ENCODE measurements at places on chromosomes 4 and X.
A peak's percentile ranks its signal among the peaks of the same experiment; 100 is the strongest.

DNA sequence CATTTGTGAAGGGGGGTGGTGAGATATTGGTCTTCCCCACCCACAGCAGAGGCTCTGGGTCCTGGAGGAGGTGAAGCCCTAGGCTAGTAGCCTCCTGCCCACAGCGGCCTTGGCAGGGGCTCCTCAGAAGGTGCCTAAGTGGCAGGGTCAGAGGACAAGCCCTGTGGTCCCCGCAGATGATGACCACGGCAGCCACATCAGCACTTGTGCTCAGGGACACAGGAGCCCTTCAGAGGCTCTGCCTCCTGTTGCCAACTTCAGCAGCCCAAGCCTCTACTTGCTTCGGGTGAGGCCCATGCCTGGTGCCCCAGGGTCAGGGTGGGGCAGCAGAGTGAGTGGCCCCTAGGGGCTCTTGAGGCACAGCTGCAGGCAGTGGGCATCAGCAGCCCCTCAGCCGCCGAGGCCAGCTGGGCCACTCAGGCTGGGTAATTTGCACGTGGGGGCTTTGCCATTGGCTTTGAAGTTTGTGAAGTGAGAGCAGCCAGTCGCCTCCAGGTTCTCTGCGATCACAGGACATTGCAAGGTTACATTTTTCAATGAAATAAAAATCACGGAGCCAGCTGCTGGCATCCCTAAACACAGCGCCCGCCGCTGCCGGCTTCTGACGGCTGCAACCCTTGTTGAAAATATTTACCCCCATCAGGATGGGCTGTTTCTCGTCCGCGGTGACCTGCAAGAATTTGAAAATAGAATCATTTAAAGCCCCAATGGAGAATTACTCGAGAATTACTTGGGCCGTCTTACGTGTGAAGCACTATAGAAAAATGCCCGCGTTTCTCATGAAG is 108.5 kb downstream of the HMX1 start:
- DNase-seq: no peak

- DNase-seq: no peak
These were observed 67.5 kb upstream of the SH3RF1 start for GRCh38 chr4:169338241-169338640.

DNA sequence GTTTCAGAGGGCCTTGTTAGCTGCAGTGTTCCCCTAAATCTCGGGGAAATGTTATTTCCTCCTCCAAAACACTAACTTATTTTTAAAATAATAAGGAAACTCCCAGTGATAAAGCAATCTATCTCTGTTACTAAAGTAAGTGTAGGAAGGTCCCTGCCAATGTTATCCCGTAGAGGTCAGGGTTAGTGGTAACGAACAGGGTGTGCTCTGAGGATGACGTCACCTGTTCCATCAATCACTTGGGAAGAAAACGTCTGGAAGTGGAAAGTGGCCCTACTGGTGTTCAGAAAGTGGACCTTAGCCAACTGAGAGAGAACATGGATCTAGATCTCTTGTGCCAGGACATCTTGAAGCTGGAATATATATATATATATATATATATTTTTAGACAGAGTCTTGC is 249.5 kb downstream of the BCOR start:
- no peak for DNase-seq

DNA sequence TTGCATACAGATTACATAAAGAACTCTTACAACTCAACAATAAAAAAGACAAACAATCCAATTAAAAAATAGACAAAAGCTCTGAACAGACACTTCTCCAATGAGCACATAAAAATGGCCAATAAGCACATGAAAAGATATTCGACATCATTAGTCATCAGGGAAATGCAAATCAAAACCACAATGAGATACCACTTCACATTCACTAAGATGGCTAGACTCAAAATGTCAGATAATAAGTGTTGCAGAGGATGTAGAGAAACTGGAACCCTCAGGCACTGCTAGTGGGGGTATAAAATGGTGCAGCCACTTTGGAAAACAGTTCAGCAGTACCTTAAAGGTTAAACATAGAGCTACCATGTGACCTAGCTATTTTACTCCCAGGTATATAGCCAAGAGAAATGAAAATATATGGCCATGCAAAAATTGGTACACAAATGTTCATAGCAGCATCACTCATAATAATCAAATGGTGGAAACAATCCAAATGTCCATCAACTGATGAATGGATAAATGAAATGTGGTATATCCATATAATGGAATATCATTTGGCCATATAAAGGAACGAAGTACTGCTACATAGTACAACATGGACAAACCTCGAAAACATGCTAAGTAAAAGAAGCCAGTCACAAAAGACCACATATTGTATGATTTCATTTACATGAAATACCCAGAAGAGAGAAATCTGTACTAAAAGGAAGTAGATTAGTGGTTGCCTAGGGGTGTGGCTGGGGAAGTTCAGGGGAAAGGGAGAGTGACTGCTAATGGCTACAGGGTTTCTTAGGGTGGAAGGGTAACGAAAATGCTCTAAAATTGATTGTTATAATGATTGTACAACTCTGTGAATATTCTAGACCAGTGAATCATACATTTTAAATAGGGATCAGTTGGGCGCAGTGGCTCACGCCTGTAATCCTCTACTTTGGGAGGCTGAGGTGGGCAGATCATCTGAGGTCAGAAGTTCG is 29.4 kb downstream of the SASH3 start:
- no peak for DNase-seq

- no peak for DNase-seq
These were observed 136.0 kb downstream of the NKX6-1 start for GRCh38 chr4:84362896-84363655.

DNA sequence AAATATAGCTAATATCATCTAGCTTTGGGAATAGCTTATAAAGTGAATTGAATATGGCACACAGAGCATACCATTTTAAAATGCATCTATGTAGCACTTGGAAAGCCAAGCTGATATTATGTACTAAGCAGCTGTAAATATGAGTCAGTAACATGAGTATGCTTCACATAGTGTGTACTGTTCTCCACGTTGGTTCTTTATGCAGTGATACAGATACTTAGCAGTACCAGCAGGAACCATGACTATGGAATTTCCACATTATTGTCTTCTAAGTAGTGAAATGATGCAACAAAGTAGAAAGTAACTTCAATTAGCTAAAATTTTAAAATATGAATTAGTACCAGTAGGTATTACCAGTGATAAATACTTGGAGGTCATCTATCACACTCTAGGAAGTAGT is 320.1 kb downstream of the BMPR1B start:
- no peak for DNase-seq

GRCh38 chrX:51487960-51488267 is 8.5 kb downstream of the NUDT11 start:
- no peak for DNase-seq

DNA sequence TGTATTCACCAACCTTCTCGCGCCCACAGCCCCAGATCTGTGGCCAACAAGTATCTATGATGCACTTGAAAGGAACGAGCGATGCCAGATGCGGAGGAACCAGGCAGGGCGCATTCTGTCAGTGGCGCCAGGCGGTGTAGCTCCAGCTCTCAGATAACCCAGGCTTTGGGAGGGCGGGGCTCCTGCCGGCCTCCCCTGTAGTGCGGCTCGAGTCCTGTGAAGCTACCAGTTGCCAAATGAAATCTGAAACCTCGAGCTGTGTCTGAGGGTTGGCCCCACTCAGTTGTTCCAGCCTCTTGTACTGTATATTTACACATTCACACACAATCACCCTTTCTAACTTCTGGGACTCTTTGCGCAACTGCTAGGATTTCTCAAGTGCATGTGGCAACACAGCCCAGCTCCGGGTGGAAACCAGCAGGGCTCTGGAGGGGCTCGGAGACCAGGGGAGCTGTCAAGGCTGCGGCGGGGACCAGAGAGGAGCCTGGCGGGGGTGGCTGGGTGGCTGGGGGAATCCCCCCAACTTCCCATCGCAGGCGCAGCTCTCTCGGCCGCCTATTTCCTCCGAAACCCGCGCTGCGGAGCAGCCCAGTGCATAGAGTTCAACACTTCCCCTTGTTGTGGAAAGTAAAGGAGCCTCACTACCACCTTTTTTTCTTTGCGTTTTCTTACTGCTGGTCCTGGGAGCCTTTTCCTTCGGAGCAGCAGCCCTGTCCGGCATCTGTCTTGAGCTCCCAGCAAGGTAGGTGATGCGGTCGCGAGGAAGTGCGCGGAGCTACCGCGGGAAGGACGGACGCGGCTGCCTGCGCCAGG is at the start of gene ARHGAP24:
Gene ARHGAP24, plus strand, starts transcription at position 333 of the 813 bp plus-strand sequence.
- peak; percentile 92 for DNase-seq

- DNase-seq: no peak
These were observed 59.7 kb downstream of the RGS12 start for GRCh38 chr4:3352505-3352904.

DNA sequence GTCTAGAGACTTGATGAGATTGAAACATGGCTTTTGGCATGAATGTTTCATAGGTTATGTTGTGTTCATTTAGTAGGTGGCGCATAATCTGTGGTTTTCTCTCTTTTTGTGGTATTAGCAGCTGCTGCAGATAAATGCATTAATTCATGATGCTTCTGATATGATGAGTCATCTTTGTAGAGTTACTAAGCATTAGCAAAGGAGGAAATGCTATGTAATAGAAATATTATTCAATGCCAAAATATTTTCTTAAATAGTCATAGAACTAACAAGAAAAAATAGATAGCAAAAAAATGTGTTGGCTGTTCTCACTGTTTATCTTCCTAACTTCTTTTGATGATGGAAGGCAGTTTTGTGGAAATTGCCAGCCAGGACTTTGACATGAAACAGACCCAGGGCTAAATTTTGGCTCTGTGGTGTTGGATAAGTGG is 3.6 kb downstream of the ZXDB start:
- DNase-seq: peak; percentile 12

DNA sequence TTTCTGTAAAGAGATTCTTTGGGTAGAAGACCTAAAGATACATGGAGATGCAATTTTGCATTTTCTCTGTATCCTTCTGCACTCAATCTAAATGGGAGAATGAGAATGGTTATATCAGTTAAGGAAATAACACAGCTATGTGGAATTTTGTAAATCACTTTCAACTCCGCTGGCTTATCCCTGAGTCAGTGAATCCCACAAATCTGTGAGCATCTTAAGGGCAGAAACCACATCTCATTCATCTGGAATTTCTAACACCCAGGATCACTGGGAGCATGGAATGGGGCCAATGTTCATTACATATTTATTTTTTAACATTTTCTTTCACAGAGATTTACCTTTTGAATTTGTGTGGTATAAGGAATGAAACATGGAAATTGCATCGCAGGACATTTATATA is 167.8 kb downstream of the CFAP47 start:
- DNase-seq: no peak

GRCh38 chrX:1226249-1226648 is 13.8 kb upstream of the CRLF2 start:
- no peak for DNase-seq

- no peak for DNase-seq
These were observed 123.8 kb downstream of the RPS6KA6 start for GRCh38 chrX:84064164-84064563.

DNA sequence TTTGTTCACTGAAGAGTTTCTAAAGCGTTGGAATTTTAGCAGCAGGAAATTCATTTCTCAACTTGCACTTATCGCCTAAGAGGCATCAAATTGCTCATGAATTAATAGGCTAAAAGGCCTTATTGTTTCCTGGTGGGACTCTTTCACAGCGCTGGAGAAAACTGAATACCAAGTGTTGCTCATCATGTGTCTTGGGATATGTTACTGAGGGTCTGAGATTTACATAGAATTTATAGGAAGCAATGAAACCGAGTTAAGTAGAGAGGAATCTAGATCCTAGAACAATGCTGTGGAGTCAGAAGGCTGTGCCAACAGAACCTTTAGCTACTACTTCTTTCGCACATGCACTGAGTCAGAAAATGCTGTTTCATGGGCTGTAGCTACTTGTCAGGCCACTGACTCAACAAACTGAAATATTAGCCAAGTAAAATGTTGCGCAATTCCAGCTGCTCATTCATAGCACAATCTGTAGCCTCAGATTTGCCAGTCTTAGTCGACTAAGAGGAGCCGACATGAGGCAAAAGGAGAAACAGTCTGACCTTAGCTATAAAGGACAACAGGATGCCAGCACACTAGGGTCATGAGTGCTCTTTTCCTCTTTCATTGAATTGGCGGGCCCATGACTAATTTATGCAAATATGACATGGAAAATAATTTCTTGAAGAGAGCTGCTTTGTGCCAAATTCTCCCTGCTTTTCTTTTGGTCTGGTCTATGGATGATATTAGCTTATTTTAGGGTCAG is 35.9 kb upstream of the CXCL8 start:
- DNase-seq: peak; percentile 98

DNA sequence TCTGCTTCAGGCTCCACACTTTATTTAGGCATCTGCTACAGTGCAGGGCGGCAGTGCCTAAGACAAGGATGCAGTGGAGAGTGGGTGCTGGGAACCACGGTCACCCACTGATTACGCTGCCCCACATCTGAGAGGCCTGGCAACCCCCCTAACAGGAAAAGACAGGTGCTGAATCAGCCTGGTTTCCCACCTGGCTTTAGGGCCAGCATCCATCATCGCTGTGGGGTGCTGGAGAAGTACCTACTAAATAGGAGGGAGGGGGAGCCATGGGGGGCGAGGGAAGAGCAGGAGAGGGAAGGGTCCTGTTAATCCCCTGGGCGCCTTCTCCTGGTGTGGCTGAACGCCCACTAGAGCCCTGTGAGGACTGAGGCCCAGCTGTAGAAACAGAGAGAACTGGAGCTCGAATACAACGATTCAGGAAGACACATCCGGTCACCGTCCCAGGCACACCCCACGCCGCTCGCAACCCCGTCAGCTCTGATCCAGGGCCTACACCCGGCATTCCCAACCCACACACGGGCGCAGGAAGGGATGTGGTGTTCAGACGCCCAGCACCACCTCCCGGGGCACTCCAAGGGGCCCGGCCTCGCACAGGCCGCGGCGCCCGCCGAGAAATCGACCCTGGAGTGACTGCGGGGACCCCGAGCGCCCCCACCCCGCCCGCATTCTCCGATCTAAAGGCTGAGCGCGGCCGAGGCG is 554 bp downstream of the DCTD start:
- DNase-seq: no peak

DNA sequence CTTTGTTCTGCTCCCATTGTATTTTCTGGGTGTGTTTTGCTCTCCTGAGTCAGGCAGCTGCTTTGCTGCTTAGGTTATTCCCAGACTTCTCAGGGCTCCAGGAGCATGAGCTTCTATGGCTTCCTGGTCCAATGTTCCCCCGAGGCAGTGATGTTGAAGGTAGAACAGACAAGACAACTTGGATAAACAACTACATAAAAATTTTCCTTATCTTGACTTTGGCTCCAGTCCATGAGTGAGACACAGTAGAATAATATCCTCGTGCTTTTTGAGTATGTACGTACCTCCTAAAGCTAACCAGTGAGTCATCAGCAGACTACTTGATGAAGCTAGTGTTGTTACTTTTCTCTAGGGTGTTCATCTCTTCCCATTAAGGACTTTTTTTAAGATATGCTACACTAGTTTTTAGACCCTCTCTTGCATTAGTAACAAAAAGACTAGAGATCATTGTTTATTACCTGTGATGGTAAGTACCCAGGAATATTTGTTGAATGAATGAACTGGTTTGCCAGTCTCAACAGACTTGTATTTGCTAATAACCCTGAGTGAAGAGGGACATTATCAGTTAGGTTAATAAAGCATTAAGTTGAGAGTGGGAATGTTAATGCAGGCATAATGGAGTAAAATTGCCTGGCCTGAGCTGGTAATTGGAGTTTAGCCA is 131.9 kb downstream of the FHIP1A start:
- no peak for DNase-seq

- no peak for DNase-seq
These were observed 5.1 kb upstream of the DGAT2L6 start for GRCh38 chrX:70172221-70172620.
